Transverse colon (tissue), 4 donors: ENCODE measurements at places on chromosomes 12 and 14. TPM values are rescaled to one million over a fixed set of nuclear protein-coding genes. Genes with fewer than 3 reads are reported as not detected.

- no peak for DNase-seq
- H3K36me3 ChIP-seq = no peaks in the 10 kb centered on the region
- no peak overlapping the region for H3K27ac ChIP-seq
- no peaks in the 10 kb centered on the region for H3K4me1 ChIP-seq
- H3K4me3 ChIP-seq = no peak overlapping the region
These were observed 161.6 kb downstream of the BRMS1L start for GRCh38 chr14:35987731-35988130.

- no peaks in the 10 kb centered on the region for H3K36me3 ChIP-seq
- no peak overlapping the region for H3K27ac ChIP-seq
- H3K4me1 ChIP-seq = peaks cover 3% of the 10 kb centered on the region
These were observed 513 bp downstream of the HOXC11 start for GRCh38 chr12:53973236-53974042.

DNA sequence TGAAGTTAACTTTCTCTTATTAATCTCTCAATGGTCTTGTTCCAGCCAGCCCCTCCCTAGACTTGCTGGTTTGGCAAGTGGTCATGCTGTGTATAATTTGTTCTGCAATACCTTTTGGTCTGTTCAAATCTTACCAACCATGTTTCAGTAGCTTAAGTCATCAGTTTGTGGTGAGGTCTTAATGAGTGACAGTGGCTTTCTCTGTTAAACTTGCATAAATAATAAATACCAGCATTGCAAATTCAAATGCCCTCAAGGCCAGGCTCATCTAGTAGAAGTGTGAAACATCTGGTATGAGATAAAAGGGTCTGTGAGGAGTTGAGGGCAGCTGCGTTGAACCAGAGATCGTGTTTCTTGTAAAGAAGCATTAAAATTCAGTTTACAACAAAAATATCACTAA is 319.5 kb downstream of the TMEM117 start:
- H3K4me1 ChIP-seq = no peaks in the 10 kb centered on the region
- H3K36me3 ChIP-seq = no peaks in the 10 kb centered on the region
- no peak overlapping the region for H3K27ac ChIP-seq
- no peaks in the 10 kb centered on the region for H3K27me3 ChIP-seq
- H3K4me3 ChIP-seq = no peak overlapping the region

- no peaks in the 10 kb centered on the region for H3K27me3 ChIP-seq
- no peak overlapping the region for H3K4me3 ChIP-seq
- H3K27ac ChIP-seq = peak overlapping the region; percentile 91
- DNase-seq = no peak
These were observed 141.0 kb downstream of the ZFP36L1 start for GRCh38 chr14:68651652-68652432.

- no peaks in the 10 kb centered on the region for H3K27me3 ChIP-seq
- H3K4me3 ChIP-seq = no peak overlapping the region
- DNase-seq = no peak
- H3K36me3 ChIP-seq = no peaks in the 10 kb centered on the region
- H3K27ac ChIP-seq = peak overlapping the region; percentile 52
These were observed 8.2 kb downstream of the PRKCH start for GRCh38 chr14:61329478-61330051.

INHBE gene
- not detected for total RNA-seq

LRFN5 gene
- 1.1 TPM for total RNA-seq

SLC11A2 gene
- 47.4 TPM for total RNA-seq

GRCh38 chr14:74975059-74975810 is 19.8 kb upstream of the PGF start:
- no peaks in the 10 kb centered on the region for H3K4me1 ChIP-seq
- H3K4me3 ChIP-seq = no peak overlapping the region
- H3K27me3 ChIP-seq = no peaks in the 10 kb centered on the region
- no peaks in the 10 kb centered on the region for H3K36me3 ChIP-seq
- no peak overlapping the region for H3K27ac ChIP-seq

- H3K4me3 ChIP-seq = peak overlapping the region; percentile 46
- DNase-seq = peak; percentile 57
- H3K4me1 ChIP-seq = peaks cover 9% of the 10 kb centered on the region
- no peaks in the 10 kb centered on the region for H3K36me3 ChIP-seq
- peak overlapping the region; percentile 88 for H3K27ac ChIP-seq
- no peaks in the 10 kb centered on the region for H3K27me3 ChIP-seq
These were observed 624 bp downstream of the RIN3 start for GRCh38 chr14:92513966-92514843.

PROX2 gene
- total RNA-seq = not detected

ANKRD33 gene
- not detected for total RNA-seq

GRCh38 chr12:117872546-117873169 is 96.1 kb downstream of the KSR2 start:
- no peak overlapping the region for H3K4me3 ChIP-seq
- peaks cover 8% of the 10 kb centered on the region for H3K27me3 ChIP-seq
- no peaks in the 10 kb centered on the region for H3K4me1 ChIP-seq
- DNase-seq = no peak

EPYC gene
- not detected for total RNA-seq

NPAS3 gene
- 0.96 TPM for total RNA-seq

- no peaks in the 10 kb centered on the region for H3K27me3 ChIP-seq
- no peak overlapping the region for H3K4me3 ChIP-seq
- H3K27ac ChIP-seq = no peak overlapping the region
- no peak for DNase-seq
- no peaks in the 10 kb centered on the region for H3K4me1 ChIP-seq
These were observed 27.9 kb downstream of the PPM1H start for GRCh38 chr12:62907078-62907477.

GRCh38 chr14:28635387-28635786 is 131.2 kb upstream of the FOXG1 start:
- H3K4me3 ChIP-seq = no peak overlapping the region
- no peaks in the 10 kb centered on the region for H3K27me3 ChIP-seq
- no peaks in the 10 kb centered on the region for H3K4me1 ChIP-seq
- H3K27ac ChIP-seq = no peak overlapping the region
- DNase-seq = no peak

- no peak overlapping the region for H3K4me3 ChIP-seq
- H3K36me3 ChIP-seq = no peaks in the 10 kb centered on the region
- no peaks in the 10 kb centered on the region for H3K4me1 ChIP-seq
- no peak overlapping the region for H3K27ac ChIP-seq
- no peak for DNase-seq
- no peaks in the 10 kb centered on the region for H3K27me3 ChIP-seq
These were observed 108.8 kb upstream of the ARHGAP5 start for GRCh38 chr14:31968107-31968810.

EIF2S1 gene
- total RNA-seq = 51.7 TPM

DNA sequence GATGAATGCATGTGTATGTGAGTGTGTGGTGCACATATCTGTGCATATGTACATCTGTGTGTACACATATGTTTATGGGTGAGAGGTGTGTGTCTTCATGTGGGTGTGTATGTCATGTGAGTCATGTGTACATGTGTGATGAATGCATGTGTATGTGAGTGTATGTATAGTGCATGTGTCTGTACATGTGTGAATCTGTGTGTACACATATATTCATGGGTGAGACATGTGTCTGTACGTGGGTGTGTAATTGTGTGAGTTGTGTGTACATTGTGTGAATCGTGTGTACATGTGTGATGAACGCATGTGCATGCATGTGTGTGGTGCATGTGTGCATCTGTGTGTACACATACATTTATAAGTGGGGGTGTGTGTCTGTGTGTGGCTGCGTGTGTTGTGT is 146.9 kb upstream of the TMEM132C start:
- H3K4me3 ChIP-seq = no peak overlapping the region
- no peaks in the 10 kb centered on the region for H3K4me1 ChIP-seq
- no peaks in the 10 kb centered on the region for H3K36me3 ChIP-seq
- no peak overlapping the region for H3K27ac ChIP-seq
- no peak for DNase-seq
- H3K27me3 ChIP-seq = no peaks in the 10 kb centered on the region

MDGA2 gene
- total RNA-seq = not detected

DNA sequence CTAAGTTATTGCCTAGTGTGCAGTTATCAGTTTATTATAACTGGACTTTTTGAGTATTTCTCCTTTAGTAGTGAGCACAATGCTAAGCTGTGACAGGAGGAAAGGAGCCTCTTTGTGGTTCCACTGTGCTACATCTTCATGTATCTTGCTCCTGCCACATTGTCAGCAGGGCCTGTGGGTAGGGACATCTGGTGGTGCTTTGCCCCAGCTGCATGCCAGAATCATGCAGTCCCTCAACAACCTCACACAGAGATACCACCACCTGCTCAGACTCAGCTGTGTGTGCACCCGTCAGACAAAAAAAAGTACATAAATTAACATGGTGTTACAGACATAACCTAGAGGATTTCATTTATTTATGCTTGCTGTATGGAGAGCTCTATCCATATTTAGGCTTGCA is 51.1 kb downstream of the MIS18BP1 start:
- H3K36me3 ChIP-seq = no peaks in the 10 kb centered on the region
- H3K27me3 ChIP-seq = no peaks in the 10 kb centered on the region
- no peak overlapping the region for H3K4me3 ChIP-seq
- no peaks in the 10 kb centered on the region for H3K4me1 ChIP-seq
- no peak for DNase-seq

RAPGEF3 gene
- total RNA-seq = 8.1 TPM

DNA sequence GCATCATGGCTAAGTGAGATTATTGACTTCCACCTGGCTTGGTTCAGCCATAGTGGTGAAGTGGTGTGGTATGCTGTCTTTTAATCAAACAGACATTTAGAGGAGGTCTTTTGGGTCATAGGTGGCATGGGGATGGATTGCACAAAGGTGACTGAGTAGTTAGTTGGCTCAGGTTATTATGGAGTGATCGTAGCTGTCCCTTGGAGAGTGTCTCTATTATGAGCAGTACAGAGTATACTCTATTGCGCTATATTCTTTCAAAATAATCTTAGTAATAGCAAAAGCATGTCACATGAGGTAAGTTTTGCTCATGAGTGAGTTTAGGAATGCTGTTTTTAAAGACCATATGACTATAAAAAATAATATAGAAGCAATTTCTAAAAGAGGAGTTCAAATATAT is 60.4 kb downstream of the RASSF8 start:
- peaks cover 5% of the 10 kb centered on the region for H3K4me1 ChIP-seq
- H3K27ac ChIP-seq = no peak overlapping the region
- H3K27me3 ChIP-seq = no peaks in the 10 kb centered on the region
- H3K4me3 ChIP-seq = no peak overlapping the region
- DNase-seq = no peak

DNA sequence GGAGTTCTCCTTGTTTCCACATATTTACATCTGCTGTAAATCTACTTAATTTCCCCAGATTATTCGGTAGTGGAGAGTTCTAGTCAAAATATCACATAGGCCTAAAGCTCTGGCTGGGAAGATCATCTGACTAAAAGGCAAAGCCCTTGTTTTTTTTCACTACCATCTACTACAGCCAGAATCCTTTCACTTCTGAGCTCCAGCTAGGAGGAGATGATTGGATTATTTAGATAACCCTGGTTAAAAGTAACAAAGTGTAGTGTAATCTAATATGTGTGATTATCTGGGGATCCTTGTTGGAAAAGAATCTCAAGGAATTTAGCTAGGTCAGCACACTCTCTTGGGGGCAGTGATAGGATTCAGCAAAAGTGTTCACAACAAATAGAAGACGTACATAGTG is 125.4 kb downstream of the DYRK2 start:
- H3K4me3 ChIP-seq = no peak overlapping the region
- H3K36me3 ChIP-seq = no peaks in the 10 kb centered on the region
- peak overlapping the region; percentile 68 for H3K27ac ChIP-seq
- no peaks in the 10 kb centered on the region for H3K27me3 ChIP-seq
- no peaks in the 10 kb centered on the region for H3K4me1 ChIP-seq
- no peak for DNase-seq

GRCh38 chr14:56156096-56156495 is 37.9 kb downstream of the PELI2 start:
- no peak for DNase-seq
- no peaks in the 10 kb centered on the region for H3K4me1 ChIP-seq
- no peaks in the 10 kb centered on the region for H3K27me3 ChIP-seq
- no peaks in the 10 kb centered on the region for H3K36me3 ChIP-seq
- no peak overlapping the region for H3K27ac ChIP-seq

- H3K27ac ChIP-seq = no peak overlapping the region
- no peaks in the 10 kb centered on the region for H3K36me3 ChIP-seq
- H3K4me1 ChIP-seq = peaks cover 1% of the 10 kb centered on the region
These were observed 69.9 kb downstream of the SLC16A7 start for GRCh38 chr12:59665701-59666100.

DNA sequence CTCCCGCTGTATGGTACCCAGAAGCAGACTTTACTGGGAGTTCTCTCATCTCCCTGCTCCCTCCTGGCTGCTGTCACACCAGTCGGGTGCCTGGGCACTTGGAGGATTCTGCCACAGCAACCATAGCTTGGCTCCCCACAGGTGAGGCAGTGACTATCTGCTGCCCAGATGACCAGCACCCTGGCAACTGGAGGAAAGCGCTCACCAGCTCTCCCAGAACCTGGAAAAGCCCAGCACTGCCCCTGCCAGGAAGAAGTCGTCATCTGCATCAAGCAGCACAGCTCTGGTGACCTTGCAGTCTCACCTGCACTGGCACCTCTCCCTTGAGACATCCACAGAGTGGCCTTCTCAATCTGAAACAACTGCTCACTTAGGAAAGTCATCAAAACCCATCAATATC is 31.9 kb upstream of the TC2N start:
- H3K4me3 ChIP-seq = no peak overlapping the region
- no peak for DNase-seq
- no peak overlapping the region for H3K27ac ChIP-seq
- H3K36me3 ChIP-seq = no peaks in the 10 kb centered on the region

GRCh38 chr12:115639648-115640012 is 637.9 kb downstream of the MED13L start:
- H3K36me3 ChIP-seq = no peaks in the 10 kb centered on the region
- H3K27me3 ChIP-seq = no peaks in the 10 kb centered on the region
- no peak for DNase-seq

DNA sequence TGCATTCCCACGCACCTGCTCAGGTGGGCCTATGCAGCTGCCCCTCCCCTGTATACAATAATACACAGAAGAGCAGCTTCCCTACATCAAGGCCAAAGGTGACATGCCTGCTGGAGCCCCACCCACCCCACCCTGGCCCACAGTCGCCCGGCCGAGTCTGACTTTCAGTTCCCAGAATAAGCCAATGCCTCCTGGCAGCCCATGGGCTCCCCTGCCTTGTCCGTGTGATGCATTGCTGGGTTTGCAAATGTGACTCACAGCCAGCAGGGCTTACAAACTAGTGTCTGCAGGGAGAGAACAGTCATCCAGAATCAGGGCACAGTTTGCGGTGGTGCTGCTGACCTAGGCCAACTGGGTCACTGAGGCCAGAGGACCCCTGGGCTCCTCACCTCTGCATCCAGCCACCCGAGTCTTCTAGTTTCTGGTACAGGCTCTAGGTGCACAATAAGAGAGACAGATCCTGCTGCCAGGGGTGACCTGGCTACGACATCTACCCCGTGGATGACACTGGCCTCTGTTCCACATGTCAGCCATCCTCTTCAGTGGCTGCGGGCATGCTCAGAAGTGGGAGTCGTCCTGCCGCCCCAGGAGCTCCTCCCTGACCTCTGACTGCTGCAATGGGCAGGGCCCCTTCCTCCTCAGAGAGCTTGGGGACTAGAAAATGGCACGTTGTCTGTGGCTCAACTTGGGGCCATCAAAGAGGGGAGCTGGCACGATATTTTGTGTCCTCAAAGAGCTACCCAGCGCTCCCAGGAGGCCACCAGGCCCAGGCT is 84.5 kb downstream of the CHGA start:
- peak; percentile 62 for DNase-seq
- no peaks in the 10 kb centered on the region for H3K36me3 ChIP-seq
- peak overlapping the region; percentile 64 for H3K27ac ChIP-seq
- H3K4me1 ChIP-seq = peaks cover 33% of the 10 kb centered on the region
- no peaks in the 10 kb centered on the region for H3K27me3 ChIP-seq
